CD8-positive, alpha-beta memory T cell (primary cell): ENCODE measurements at places on chromosomes 5 and 9. TPM values are rescaled to one million over a fixed set of nuclear protein-coding genes. Genes with fewer than 3 reads are reported as not detected.

Gene SPINK7
- not detected for total RNA-seq

Gene IFNA2
- total RNA-seq, result not detected

Gene ACSL6
- total RNA-seq, result 21.8 TPM

Gene C5orf63
- 11.9 TPM for total RNA-seq

Gene PTGES
- not detected for total RNA-seq

Gene DDX4
- not detected for total RNA-seq

DNA sequence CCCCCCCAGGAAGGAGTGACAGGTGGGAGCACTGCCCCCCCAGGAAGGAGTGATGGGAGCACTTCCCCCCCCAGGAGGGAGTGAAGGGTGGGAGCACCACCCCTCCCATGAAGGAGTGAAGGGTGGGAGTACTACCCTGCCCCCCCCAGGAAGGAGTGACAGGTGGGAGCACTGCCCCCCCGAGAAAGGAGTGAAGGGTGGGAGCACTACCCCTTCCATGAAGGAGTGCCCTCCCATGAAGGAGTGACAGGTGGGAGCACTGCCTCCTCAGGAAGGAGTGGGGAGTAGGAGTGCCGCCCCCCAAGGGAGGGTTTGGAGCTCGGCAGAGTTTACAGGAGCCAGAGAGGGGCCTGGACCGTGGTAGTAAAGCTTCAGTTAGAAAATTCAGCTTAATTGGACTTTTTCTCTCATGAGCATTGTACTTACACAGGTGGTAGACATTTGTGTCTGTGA is 100.7 kb downstream of the CACNA1B start:
- H3K27me3 ChIP-seq, result no peaks in the 10 kb centered on the region
- H3K4me1 ChIP-seq, result no peaks in the 10 kb centered on the region
- no peaks in the 10 kb centered on the region for H3K36me3 ChIP-seq
- H3K27ac ChIP-seq, result no peak overlapping the region
- DNase-seq, result no peak

- H3K4me1 ChIP-seq, result no peaks in the 10 kb centered on the region
- H3K4me3 ChIP-seq, result no peak overlapping the region
- H3K27me3 ChIP-seq, result no peaks in the 10 kb centered on the region
- H3K27ac ChIP-seq, result no peak overlapping the region
- no peaks in the 10 kb centered on the region for H3K36me3 ChIP-seq
- DNase-seq, result no peak
Observed at GRCh38 chr5:27494887-27495286, 456.5 kb upstream of the CDH9 start.

- H3K27ac ChIP-seq, result no peak overlapping the region
- H3K4me1 ChIP-seq, result no peaks in the 10 kb centered on the region
- H3K27me3 ChIP-seq, result no peaks in the 10 kb centered on the region
- no peak for DNase-seq
- H3K36me3 ChIP-seq, result no peaks in the 10 kb centered on the region
Observed at GRCh38 chr5:114477816-114478334, 116.0 kb downstream of the KCNN2 start.

GRCh38 chr9:111917980-111918379 is 21.4 kb downstream of the UGCG start:
- H3K4me3 ChIP-seq, result no peak overlapping the region
- no peak overlapping the region for H3K27ac ChIP-seq
- no peak for DNase-seq
- H3K4me1 ChIP-seq, result peaks cover 40% of the 10 kb centered on the region

- no peaks in the 10 kb centered on the region for H3K27me3 ChIP-seq
- DNase-seq, result no peak
- H3K27ac ChIP-seq, result no peak overlapping the region
- H3K4me1 ChIP-seq, result no peaks in the 10 kb centered on the region
- H3K36me3 ChIP-seq, result no peaks in the 10 kb centered on the region
Observed at GRCh38 chr5:158907856-158908255, 191.9 kb downstream of the EBF1 start.

- DNase-seq, result no peak
- no peak overlapping the region for H3K4me3 ChIP-seq
- H3K27ac ChIP-seq, result no peak overlapping the region
Observed at GRCh38 chr5:179294131-179294780, 51.0 kb downstream of the ADAMTS2 start.

- no peaks in the 10 kb centered on the region for H3K36me3 ChIP-seq
- H3K4me1 ChIP-seq, result no peaks in the 10 kb centered on the region
- no peak overlapping the region for H3K27ac ChIP-seq
- H3K4me3 ChIP-seq, result no peak overlapping the region
- H3K27me3 ChIP-seq, result no peaks in the 10 kb centered on the region
Observed at GRCh38 chr5:52392321-52392720, 395.4 kb upstream of the ITGA1 start.

DNA sequence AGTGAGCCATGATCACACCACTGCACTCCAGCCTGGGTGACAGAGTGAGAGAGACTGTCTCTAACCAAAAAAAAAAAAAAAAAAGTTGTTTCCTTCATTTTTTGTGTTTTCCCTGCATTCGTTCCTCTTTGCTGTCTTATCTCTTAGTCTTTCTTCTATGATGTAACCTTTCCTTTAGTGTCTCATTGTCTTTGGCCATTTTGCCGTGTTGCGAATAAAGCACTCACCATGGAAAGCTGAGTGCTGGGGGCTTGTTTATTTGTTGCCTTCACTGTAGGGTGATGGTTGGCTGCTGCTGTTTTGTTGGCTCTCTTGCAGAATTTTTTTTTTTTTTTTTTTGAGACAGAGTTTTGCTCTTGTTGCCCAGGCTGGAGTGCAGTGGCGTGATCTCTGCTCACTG is 7.7 kb downstream of the EHMT1 start:
- no peaks in the 10 kb centered on the region for H3K36me3 ChIP-seq
- H3K4me1 ChIP-seq, result peaks cover 49% of the 10 kb centered on the region
- DNase-seq, result no peak

GRCh38 chr5:1172670-1173404 is 28.6 kb upstream of the SLC6A19 start:
- no peak overlapping the region for H3K27ac ChIP-seq
- H3K4me1 ChIP-seq, result peaks cover 2% of the 10 kb centered on the region
- no peak for DNase-seq
- no peaks in the 10 kb centered on the region for H3K27me3 ChIP-seq
- H3K36me3 ChIP-seq, result no peaks in the 10 kb centered on the region

DNA sequence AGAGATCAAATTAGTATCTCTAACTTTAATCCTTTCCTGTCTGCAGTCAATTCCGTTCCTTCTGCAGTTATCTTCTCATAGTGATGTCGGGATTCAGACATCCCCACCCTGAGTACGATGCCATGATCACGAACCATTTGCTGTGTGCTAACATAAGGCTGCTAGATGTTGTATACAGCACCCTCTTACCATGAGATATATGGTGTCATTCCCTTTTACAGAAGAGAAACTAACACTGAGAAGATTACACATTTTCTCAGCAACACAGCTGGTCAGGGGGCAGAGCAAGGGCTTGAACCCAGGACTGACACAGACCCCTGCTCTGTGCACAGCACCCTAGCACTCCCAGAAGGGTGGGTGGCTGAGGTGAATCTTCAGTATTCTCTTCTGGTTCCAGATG is 46.9 kb upstream of the HSD17B4 start:
- no peak overlapping the region for H3K4me3 ChIP-seq
- no peaks in the 10 kb centered on the region for H3K4me1 ChIP-seq
- no peak for DNase-seq
- no peak overlapping the region for H3K27ac ChIP-seq
- no peaks in the 10 kb centered on the region for H3K27me3 ChIP-seq
- no peaks in the 10 kb centered on the region for H3K36me3 ChIP-seq

- DNase-seq, result no peak
- H3K27ac ChIP-seq, result no peak overlapping the region
- no peaks in the 10 kb centered on the region for H3K4me1 ChIP-seq
- H3K27me3 ChIP-seq, result no peaks in the 10 kb centered on the region
- H3K4me3 ChIP-seq, result no peak overlapping the region
- no peaks in the 10 kb centered on the region for H3K36me3 ChIP-seq
Observed at GRCh38 chr5:179955630-179956029, 47.9 kb upstream of the TBC1D9B start.

- no peaks in the 10 kb centered on the region for H3K36me3 ChIP-seq
- no peaks in the 10 kb centered on the region for H3K27me3 ChIP-seq
- DNase-seq, result no peak
- H3K27ac ChIP-seq, result no peak overlapping the region
Observed at GRCh38 chr5:15425766-15426165, 74.2 kb upstream of the FBXL7 start.

- H3K4me1 ChIP-seq, result peaks cover 9% of the 10 kb centered on the region
- no peak overlapping the region for H3K4me3 ChIP-seq
- no peaks in the 10 kb centered on the region for H3K27me3 ChIP-seq
- H3K36me3 ChIP-seq, result no peaks in the 10 kb centered on the region
Observed at GRCh38 chr5:72842816-72843215, 26.4 kb downstream of the TNPO1 start.

DNA sequence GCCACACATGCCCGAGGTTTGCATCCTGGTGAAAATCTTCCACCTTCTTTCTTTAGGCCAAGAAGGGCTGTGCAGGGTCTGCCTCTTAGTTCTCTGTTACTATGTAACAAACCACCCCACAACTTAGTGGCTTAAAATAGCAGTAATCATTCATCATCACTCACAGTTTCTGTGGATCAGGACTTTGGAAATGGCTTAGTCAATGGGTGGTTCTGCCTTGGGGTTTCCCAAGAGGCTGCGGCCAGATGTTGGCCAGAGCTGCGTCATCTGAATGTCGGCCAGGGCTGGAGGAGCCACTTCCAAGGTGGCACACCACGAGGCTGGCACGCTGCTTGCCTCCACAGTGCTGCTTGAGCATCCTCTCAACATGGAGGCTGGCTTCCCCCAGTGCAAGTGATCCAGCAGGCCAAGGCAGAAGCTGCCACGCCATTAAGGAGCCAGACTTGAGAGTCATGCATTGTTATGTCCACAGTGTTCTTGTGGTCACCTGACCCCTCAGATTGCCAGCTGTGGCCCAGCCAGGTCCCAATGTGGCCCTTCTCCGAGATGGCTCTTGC is 135.2 kb downstream of the RXRA start:
- H3K4me3 ChIP-seq, result no peak overlapping the region
- peaks cover 11% of the 10 kb centered on the region for H3K4me1 ChIP-seq
- H3K36me3 ChIP-seq, result no peaks in the 10 kb centered on the region
- no peak overlapping the region for H3K27ac ChIP-seq
- DNase-seq, result no peak

- H3K27ac ChIP-seq, result no peak overlapping the region
- H3K4me3 ChIP-seq, result no peak overlapping the region
Observed at GRCh38 chr9:115694014-115694413, 459.6 kb upstream of the PAPPA start.

DNA sequence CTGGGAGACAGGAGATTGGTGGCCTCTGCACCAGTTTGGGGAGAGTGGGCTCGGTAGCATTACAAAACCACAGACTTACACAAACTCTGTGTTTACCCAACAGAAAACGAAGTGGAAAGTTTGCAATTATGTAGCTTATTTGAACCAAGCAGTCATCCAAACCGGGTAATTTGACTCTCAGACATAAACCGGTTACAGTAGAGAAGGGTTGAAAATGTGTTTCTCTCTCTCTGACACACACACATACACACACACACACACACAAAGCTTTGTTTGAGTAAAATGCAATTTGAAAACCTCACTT is 97.1 kb upstream of the ZNF608 start:
- no peak overlapping the region for H3K4me3 ChIP-seq
- H3K4me1 ChIP-seq, result no peaks in the 10 kb centered on the region
- H3K36me3 ChIP-seq, result no peaks in the 10 kb centered on the region
- H3K27ac ChIP-seq, result no peak overlapping the region

DNA sequence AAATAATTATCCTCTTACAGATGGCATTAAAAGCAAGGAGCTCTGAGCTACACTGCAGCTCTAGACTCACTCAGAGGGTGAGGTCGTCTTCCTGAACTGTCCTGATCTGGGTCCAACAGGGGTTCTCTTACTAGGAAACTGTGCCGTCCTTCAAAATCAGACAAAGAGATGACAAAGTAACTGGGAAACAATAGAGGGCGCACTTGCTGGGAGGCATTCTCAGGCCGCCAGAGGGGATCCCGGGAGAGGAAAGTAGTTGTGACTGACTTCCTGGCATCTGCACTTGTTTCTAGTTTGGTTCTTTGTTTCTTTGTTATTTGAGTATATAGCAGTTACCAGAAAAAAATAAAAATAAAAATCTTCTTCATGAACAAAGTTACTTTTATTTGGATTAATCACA is 142.9 kb upstream of the MSX2 start:
- no peaks in the 10 kb centered on the region for H3K36me3 ChIP-seq
- no peak overlapping the region for H3K4me3 ChIP-seq
- no peaks in the 10 kb centered on the region for H3K4me1 ChIP-seq
- no peaks in the 10 kb centered on the region for H3K27me3 ChIP-seq

- H3K36me3 ChIP-seq, result no peaks in the 10 kb centered on the region
- no peak overlapping the region for H3K4me3 ChIP-seq
- no peak overlapping the region for H3K27ac ChIP-seq
- DNase-seq, result no peak
- H3K4me1 ChIP-seq, result no peaks in the 10 kb centered on the region
Observed at GRCh38 chr9:71076096-71076495, 45.3 kb downstream of the TRPM3 start.
